ENCODE measurements at places on chromosomes 7 and 10. TPM values are rescaled to one million over a fixed set of nuclear protein-coding genes. Genes with fewer than 3 reads are reported as not detected.

The NCF1 gene
- 4.2 TPM for total RNA-seq

The SPDYE2 gene
- total RNA-seq = not detected

The ZNF467 gene
- total RNA-seq = 7.0 TPM

The MRLN gene
- not detected for total RNA-seq

The PCBD1 gene
- 155 TPM for total RNA-seq

The CYP2C19 gene
- total RNA-seq = not detected

The PDK4 gene
- total RNA-seq = 431 TPM

The STEAP1B gene
- total RNA-seq = not detected

The TET1 gene
- 3.1 TPM for total RNA-seq

The TMEM236 gene
- total RNA-seq = 0.51 TPM

The LRRD1 gene
- not detected for total RNA-seq

The ZNF853 gene
- 10.3 TPM for total RNA-seq

The ACTL6B gene
- not detected for total RNA-seq

The RAB18 gene
- 114 TPM for total RNA-seq

The SOSTDC1 gene
- total RNA-seq = 1.0 TPM

The BUB3 gene
- total RNA-seq = 37.7 TPM

The KCP gene
- 0.11 TPM for total RNA-seq

The TRPV5 gene
- not detected for total RNA-seq

The INPP5A gene
- total RNA-seq = 108 TPM

The KCND2 gene
- total RNA-seq = not detected

The DDX56 gene
- total RNA-seq = 29.6 TPM

The OR9A2 gene
- total RNA-seq = not detected

The FAM25A gene
- total RNA-seq = not detected

The SEMA3C gene
- 67.8 TPM for total RNA-seq

The TMEM178B gene
- 31.7 TPM for total RNA-seq

The VIPR2 gene
- total RNA-seq = 17.0 TPM

All from Right ventricle myocardium inferior (tissue), 1 donor.